ENCODE measurements at places on chromosomes 3 and 15. TPM values are rescaled to one million over a fixed set of nuclear protein-coding genes. Genes with fewer than 3 reads are reported as not detected.

C3orf20 gene
- 0.02 TPM for total RNA-seq

MAP3K13 gene
- 12.5 TPM for total RNA-seq

PLA2G4E gene
- total RNA-seq: not detected

TTC21A gene
- 1.2 TPM for total RNA-seq

ELL3 gene
- total RNA-seq: 1.1 TPM

Measured in A549 treated with dexamethasone at 1 μM for 4 hours (cell line).